Omental fat pad (tissue), 4 donors: ENCODE measurements at places on chromosomes 2 and 18.

DNA sequence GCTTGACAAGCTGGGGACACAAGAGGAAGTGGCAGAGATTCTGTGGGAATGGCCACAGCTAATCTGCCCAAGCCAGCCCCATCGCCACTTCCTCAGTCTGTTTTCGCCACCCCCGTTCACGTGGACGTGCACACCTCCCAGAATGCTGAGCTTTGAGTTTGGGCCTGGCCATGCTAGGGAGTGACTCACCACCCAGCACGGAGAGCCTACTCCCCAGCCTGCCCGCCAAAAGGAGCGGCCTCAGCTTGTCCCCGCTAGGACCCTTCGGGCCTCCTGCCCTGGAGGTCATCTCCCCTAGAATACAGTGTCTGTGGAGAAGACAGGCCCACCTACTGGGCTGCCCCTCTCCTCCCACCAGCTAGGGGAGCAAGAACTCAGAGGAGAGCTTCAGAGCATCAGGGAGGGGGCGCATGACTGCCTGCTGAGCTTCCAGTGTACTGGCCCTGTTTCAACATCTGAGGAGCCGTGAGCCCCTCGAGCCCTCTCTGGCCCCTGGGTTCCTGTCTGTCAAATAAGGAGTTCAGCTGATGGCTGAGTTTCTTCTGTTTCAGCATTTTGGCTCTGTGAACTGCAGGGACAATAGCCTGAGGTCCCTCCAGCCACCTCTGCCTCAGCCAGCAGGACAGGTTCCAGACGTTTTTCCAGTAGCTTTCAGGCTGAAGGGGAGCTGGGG is 5.1 kb downstream of the SLC35F6 start:
- peak; percentile 46 for DNase-seq

DNA sequence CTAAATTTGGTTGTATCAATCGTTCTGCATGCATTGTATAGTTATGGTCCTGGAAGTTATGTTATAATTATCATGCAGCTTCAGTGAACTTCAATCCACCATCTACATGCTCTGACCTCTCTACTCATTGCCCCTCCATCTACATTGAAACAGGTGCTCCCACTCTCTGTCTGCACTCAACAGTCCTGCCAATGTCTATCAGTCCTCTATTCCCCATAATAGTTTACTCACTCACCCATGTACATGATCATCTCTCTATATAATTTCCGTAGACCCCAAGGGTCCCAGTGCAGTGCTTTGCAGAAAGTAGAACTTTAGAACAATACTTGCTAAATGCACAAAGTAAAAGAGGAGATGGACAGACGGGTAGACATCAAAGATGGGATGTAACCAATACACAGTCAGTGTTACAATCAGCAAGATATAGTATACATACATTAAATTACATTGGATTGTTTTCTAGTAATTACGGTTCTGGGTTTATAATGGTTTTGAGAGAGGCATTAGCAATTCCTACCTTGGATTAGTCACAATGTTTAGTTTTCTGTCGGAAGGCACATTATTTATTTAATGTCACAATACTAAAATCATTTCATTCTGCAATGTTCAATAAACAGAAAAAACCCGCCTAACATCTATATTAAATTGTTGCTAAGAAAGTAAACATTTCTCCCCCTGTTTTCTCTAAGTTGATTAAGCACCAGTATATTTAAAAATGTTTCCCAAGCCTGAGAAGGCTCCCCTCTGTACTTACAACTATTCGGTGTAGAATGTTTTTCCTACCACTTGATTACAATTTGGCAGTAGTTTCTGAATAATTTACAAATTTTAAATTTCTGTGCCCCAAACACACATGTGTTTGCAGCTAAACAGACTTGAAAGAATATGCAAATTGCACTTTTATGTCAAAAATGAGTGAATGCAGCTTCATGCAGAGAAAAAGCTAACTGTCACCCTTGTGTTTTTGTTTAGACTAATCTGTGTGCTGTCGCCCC is 94.4 kb upstream of the SIX2 start:
- no peak for DNase-seq

GRCh38 chr18:49838381-49838780 is 25.0 kb upstream of the ACAA2 start:
- DNase-seq = no peak

DNA sequence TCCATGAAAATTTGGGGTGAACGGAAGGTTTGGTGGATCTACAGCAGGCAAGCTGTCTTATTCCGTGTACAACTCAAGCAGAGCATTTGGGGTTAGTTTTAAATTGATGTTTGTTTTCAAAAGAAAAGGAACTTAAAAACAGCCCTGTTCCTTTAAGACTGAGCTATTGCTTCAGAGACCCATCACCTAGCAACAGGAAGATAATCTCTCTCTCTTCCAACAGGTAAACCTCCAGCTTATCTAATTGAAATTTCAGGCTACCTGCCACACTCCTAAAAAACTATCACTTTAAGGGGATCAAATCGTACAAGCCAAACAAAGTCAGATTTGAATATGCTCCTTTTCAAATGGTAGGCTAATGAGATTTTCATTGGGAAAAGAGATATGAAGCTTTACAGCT is 101.8 kb downstream of the RNF152 start:
- DNase-seq = no peak

DNA sequence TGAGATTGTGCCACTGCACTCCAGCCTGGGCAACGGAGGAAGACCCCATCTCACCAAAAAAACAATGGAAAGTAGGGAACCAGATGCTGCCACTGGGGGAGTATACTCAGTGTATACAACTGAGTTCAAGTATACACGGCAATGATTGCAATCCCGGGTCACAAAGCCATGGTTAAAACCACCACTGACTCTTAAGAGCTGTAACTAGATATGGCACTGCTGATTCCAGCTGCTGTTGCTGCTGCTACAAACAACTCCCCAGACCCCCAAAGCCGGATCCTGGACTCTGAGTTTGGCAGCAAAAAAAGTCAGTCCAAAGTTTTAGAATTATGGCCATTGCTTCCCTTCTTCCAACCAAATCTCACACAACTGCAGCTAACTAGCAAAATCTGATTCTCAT is 43.7 kb upstream of the COX7A2L start:
- no peak for DNase-seq

DNA sequence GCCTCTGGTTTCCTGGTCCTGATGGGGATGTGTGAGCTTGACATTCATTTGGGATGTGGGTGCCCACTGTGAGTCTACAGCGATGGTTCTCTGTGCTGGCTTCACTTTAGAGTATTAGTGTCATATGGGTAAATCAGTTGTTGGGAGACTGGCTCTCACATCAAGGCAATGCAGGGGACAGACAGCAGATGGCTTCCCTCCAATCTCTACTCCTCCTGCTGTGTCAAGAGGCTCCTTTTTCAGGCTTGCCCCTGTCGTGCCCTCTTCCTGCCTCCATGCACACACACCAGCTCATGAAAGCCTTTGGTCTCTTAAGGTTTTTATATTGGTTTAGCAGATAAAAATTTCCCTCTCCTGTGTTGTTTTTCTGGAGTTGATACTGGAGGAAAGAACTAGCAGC is 315.6 kb downstream of the RDH14 start:
- no peak for DNase-seq

DNA sequence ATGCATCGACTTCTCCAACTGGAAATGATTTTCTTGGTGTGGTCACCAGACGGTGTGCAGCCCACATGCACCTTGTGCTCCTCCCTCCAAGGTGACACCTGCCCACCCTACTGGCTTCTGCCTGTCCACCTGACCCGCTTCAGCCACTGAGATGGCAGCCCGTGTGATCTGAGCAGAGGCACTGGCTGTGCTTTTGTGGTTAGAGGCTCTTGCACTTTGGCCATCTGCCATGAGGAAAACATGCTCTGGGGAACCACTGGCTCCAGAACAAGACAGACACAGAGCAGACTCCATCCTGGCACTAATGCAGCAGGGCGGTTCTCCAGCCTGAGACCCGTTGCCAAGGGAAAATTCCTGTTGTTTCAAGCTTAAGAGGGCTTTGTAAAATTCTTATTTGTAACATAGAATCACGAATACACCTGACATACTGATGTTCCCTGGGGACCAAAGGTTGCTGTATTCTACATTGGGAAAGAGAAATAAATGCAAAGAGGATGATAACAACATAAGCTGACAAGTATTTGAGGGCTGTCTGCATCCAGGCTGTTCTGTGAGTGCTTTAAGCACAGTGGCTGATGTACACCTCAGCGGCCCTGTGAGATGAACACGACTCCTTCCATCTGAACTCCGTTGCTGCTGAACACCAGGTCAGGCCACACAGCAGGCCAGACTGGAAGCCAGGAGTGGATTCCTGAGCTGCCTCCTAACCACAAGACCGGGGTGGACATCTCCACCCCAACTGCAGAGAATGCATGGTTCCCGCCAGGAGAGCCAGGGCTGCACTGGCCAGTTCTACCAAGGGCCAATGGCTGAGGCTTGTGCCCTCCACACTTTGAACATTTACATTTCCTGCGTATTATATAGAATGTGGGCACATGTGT is 820.4 kb downstream of the GALR1 start:
- DNase-seq = no peak
